ENCODE measurements at places on chromosomes 2 and 18. TPM values are rescaled to one million over a fixed set of nuclear protein-coding genes. Genes with fewer than 3 reads are reported as not detected.

GRCh38 chr2:28300485-28301341, 91.9 kb upstream of the FOSL2 start:
- DNase-seq: no peak

DNA sequence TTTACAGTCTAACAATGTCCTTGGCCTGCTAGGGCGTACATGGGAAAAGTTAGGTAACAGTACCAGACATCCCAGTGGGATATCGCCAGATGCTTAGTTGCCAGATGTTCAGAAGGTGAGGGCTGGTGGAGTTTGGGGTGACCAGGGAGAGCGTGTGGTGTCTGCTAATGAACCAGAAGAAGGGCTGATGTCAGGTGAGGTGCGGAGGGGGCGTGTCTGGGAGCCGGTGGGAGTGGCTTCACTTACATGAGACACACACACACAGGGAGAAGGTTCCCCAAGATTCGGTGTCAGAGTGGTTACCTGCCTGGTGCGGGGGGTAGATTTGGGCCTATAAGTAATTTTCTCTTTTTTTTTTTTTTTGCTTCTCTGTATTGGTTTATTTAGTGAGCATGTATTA, 12.2 kb downstream of the RAB31 start:
- no peak for DNase-seq

GRCh38 chr2:84840306-84840705, 40.6 kb downstream of the TRABD2A start:
- DNase-seq: peak; percentile 17

DNA sequence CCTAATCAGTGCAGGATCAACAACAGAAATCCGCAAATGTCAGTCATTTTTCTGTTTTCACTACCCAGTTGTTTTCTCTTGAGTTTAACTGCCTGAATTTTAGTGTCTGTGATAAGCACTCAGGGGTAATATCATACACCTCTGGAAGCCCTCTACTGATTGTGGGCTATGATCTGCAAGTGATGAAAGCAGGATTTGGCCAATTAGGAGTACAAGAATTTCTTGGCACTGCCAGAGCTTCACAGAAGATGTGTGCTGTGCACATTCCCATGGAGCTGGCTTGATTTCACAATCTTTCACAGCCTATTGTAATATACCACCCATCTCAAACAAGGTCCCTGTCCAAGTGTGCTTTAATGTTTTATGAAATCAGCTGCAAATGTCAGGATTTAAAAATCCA, 27.3 kb upstream of the TDRD15 start:
- DNase-seq: no peak

DNA sequence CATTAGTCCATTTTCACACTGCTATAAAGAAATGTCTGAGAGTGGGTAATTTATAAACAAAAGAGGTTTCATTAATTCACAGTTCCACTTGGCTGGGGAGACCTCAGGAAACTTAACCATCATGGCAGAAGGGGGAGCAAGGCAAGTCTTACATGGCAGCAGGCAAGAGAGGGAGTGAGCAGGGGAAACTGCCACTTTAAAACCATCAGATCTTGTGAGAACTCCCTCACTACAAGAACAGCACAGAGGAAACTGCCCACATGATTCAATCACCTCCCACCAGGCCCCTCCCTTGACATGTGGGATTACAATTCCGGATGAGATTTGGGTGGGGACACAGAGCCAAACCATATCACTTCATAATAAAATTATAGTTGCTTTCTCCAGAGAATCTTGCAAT, 365.5 kb upstream of the ID2 start:
- DNase-seq: no peak

- DNase-seq: no peak
Measured at GRCh38 chr2:219496825-219497494, 1.7 kb upstream of the GMPPA start.

- DNase-seq: no peak
Measured at GRCh38 chr2:86622519-86623042, 1.1 kb downstream of the RNF103 start.

- DNase-seq: no peak
Measured at GRCh38 chr2:64807417-64807816, 153.7 kb upstream of the SERTAD2 start.

DNA sequence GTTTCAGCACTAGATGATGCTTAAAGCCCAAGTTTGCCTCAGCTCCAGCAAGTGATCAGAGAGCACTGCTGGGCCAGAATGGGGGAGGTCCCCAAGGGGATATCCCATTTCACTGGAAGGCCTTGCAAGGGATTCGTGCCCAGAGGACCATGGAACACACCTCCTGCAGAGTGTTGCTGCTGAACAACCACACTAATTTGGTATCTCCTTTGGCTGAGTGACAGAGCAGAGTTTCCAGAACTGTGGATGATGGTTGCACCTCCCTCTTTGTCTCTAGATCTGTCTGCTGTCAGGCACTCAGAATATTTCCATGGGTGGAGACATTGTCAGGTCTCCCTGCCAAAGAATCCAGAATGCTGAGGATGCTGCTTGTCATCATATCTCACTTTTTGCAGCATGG, 484.8 kb upstream of the NETO1 start:
- peak; percentile 76 for DNase-seq

DNA sequence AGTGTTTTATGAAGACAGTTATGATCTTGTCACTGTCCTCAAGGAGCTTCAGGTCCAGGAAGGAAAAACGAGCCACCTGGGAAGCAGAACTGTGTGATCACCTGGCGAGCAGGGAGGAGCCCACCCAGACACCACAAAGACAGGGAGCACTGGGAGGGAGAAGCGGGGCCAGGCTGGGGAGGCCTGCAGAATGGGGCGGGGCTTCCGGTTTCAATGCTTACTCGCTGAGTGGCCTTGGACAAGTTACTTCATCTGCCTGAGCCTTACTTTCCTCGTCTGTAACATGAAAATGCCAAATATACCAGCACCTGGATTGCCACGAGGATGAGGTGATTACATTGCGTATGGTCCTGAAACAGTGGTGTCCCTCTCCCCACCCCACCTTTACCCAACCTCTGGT, 227.5 kb downstream of the ANKRD30B start:
- DNase-seq: no peak

- DNase-seq: no peak
Measured at GRCh38 chr2:227612546-227613271, 1.9 kb downstream of the SCYGR3 start.

DNA sequence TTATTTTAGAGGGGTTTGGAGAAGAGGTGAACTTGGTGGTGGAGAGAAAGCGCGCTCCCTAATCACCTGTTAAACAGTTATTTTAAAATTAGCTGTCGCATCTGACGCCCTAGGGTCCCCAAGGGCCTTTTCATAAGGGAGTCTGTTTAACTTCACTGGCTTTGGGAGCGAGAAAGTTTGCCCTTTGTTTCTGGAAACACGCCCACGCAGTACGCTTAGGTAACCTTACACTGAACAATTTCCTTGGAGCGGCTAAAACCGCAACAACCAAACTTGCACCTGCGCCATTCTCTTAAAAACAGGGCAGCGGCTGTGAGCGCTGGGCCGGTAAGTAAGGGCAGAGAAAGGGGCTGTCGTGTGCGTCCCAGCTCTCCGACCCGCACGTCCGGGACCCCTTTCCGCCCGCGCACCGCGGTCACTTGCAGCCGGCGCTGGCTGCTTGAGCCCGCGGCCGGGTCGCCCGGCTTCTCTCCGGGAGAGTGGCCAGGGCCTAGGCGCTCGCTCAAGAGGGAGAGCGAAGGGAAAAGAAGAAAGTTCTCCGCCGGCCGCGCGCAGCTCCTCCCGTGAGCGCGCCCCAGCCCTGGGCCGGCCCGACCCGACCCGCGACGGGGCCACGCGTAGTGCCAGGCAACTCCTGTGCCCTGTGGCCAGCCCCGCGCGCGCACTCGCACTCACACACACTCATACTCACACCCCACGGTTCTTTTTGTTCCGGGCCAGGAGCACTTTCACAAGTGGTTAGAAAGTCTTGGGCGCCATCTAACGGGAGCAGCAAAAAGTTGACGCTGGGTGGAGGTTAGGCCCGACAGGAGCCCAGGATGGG, 19.2 kb downstream of the POU3F3 start:
- no peak for DNase-seq

- DNase-seq: no peak
Measured at GRCh38 chr2:214810671-214811070, 1.2 kb upstream of the BARD1 start.

DNA sequence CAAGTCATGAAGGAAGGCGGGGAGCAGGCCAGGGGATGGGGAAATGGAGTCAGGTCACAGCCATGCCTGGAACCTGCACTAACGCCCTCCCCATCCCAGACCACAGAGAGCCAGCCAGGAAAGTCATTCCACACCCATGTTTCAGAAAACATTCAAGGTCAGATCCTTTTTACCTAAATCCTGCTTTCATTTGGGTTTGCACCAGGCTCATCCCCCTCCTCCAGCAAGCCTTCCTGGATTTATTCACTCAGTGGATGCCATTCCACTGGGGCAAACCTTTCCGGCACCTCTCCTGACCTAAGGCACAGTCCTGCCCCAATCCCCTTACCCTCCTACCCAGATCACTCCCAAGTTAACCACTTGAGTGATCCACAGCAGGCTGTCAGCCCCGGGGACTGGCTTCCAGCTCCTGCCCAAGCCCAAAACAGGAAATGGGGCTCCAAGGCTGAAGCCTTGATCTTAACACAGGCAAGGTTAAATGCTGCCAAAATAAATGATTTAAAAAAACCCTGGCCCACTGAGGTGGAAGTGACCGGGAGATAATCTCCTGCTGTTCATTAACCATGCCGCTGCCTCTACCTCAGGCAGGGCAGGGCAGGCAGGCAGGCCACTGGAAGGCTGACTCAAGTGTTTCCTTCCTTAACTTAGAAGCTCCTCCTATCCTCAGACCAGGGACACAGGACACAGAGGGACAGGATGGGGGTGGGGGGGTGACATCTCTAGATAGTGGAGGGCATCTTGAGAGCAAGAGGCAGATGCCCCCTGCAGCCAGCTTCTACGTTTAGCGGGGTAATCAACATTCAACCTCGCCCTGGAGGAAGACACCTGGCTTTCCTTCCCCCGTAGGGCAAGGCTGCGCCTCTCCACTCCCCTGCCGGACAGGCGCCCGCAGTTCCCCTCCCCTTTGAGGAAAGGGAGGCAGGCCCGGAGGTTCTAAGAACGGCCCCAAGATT, 1.4 kb downstream of the RAB11FIP5 start:
- peak; percentile 76 for DNase-seq

DNA sequence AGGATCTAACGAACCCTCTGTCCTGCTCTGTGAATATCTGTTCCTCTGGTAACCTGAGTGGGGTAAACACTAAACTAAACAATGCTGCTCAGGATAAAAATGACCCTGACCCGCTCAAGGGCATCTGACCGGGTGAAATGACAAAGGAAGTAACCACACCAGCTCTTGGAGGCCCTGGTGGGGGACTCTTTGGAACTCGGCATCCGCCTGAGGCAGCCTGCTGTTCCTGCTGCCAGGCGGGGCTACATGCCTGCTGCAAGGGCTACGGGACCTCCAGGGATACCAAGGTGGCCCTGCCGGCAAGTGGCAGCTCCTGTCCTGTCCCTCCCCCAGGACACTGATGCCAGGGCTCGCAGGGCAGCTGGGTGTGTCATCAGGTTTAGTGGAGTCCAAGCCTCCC, 273.3 kb downstream of the HDAC4 start:
- DNase-seq: no peak

GRCh38 chr2:27627963-27628766, 647 bp downstream of the CCDC121 start:
- DNase-seq: no peak

DNA sequence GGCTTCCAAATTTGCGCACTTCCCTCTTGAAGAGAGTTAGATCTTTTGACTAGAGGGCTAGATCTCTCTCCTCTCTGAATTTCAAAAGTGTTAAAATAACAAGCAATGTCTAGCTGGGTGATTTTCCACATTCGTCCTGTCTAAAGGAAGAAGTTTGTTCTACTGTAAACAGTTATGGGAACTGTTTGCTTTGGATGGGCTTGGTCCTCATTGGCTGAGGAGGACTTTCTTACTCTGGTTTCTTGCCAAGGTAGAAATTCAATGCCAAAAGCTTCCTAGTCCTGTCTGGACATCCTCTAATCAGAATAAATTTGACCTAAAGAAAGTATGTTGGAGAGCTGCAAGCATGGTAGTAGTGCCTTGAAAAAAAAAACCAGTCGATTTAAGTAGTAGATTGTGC, 47.4 kb upstream of the RAPH1 start:
- DNase-seq: no peak

The LYPD6B gene
- total RNA-seq: not detected

The CABLES1 gene
- 1.5 TPM for total RNA-seq

The ACVR1C gene
- 0.59 TPM for total RNA-seq

The PMS1 gene
- total RNA-seq: 11.1 TPM

The FNDC4 gene
- 3.0 TPM for total RNA-seq

The SDC1 gene
- total RNA-seq: 0.32 TPM

The ABCB11 gene
- 0.03 TPM for total RNA-seq

The CYRIA gene
- 3.7 TPM for total RNA-seq

All from cardiac septum (tissue), 1 donor.